ENCODE measurements at places on chromosomes 6 and 20.
A peak's percentile ranks its signal among the peaks of the same experiment; 100 is the strongest.

GRCh38 chr6:14001329-14002012, 76.7 kb downstream of the RNF182 start:
- DNase-seq, result no peak

DNA sequence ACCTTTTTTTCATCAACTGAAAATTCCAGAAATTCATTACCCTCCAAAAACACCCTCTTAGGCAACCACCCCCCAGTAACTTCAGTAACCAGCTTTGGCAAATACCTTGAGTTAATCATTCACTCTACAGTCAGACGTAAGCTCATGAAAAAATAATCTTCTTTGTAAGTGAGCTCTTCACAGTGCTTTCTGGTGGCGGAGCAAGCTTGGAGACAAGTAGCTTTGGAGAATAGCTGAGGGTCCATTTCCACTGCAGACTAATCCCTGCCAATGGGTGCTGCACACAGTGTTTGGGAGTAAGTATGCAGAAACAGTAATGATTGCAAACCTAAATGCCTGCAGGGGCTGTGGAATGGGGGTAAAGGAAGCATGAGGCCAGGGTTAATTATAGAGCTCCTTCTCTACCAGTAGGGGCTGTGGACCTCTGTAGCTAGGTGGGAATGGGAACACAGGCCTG, 56.8 kb upstream of the HINT3 start:
- DNase-seq, result no peak

DNA sequence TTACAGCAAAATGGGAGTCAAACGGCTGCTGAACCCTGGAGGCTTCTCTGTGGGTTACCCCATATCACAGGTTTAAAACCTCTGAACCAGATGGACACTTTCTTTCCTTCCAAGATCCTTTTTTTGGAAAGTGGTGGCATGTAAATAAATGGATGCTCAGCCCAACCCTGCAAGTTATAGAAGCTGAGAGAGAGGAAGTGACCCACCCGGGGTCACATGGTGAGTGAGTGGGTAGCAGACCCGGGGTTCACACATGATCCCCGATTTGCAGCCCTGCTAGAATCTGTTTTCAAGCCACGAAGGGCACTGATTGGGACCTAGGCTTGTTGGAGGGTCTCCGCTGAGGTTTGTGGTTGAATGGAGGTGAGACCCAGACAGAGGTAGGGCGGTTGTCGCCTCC, 32.0 kb downstream of the SIRPA start:
- no peak for DNase-seq

DNA sequence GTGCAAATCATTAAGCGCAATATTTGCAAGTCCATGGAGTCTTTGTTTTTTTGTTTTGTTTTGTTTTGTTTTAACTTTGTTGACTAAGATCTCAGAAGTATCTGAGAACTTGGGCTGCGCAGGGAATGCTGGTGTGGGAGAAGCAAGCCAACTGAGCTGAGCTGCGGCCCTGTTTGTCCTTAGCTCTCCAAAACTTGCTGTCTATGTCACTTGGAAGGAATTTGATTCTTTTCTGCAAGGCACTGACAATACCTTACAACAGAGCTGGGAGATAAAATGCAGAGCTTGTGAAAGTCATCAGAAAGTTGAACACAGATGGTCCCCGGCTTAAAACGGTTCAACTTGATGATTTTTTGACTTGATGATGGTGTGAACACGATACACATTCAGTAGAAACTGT, 5.4 kb downstream of the SLC22A23 start:
- no peak for DNase-seq

DNA sequence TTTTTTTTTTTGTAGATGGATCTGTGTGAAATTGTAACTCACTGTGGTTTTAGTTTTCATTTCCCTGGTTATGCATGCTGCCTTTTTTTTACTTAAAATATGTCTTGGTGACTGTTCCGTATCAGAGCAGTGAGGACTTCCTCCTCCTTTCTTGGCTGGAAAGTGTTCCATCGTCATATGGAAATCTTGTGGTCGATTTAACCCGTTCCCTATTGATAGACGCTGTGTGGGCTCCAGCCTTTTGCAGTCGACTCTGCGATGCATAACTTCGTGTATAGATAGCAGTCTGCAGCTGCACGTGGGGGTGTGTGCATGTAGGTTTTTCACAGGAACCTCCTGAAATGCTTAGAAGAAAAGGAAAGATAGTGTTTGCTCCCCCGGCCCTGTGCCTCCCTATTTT, 28.1 kb upstream of the PNPLA1 start:
- DNase-seq, result no peak

DNA sequence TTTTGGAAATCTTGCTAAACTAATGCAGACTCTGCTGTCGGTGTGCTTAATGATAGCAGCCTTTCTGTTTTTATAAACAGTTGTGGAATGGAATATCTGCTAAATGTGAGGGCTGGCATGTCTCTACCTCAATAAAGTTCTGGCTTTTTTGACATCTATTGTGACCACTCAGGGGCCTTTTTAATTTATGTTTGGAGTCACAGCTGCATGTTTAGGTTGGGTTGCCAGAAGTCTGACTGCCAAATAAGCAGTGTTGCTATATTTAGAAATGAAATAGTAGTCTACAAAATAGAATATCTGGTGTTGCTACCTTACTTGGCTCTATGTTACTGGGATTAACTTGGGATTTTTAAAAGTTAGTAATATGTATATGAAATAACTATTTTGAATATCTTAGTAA, 125.1 kb upstream of the LOC128125822 start:
- DNase-seq, result no peak

DNA sequence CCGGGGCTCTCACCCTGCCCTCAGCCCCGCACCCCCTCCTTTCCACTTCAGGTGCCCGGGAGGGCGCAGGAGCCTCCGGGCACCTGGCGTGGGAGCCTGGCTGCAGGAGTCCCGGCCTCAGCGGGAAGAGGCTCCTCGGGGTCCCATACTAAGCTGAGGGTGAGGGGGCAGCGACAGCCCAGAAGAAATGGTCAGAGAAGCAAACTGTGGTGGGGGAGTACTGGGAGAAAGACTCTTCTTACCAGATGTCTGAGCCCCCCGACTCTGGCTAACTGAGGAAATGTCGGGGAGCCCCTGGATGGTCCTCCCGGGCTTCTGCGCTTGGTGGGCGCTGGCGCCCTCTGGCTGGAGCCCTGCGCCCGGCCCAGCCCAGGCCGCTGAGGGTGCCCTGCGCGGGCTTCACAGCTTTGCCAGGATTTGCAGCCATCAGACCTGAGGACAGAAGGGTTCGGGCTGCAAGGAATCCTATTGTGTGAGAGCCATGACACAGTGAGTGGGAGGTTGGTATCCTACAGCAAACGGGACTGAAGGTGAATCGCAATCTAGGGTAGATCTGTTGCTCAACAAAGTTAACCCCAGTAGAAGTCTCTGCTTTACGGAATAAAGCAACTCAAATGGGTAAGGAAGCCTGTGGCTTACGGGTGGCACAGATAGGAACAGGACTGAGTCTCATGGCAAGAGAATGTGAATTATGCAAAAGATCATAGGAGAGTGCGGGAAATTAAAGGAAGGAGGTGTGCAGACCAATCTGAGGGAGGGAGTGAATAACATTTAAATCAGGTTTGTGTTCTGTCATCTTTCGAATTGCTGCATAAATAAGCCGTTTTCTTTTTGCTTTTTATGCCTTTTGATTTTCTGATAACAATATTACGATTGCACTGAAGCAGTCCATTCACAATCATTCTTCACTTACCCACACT, 639 bp upstream of the RCAN2 start:
- peak; percentile 51 for DNase-seq

DNA sequence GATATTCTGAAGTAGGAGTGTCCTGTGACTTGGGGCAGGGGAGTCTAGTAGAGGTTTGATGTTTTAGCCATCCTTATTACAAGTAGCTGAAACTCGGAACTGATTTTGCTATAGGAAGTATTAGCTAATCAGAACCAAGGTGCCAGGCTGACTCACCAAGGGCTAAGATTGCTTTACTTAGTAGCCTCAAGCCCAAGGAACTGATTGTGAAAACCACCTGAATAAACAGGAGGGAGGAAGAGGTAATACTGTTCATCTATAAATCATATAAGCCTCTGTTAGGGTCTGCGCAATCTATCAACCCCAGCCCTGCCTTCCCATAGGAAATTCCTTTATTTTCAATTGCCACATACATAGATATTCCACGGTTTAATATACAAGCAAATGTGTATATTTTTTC, 54.4 kb downstream of the GNAS start:
- DNase-seq, result no peak

- no peak for DNase-seq
Measured at GRCh38 chr6:78611102-78611620, 256.2 kb upstream of the IRAK1BP1 start.

DNA sequence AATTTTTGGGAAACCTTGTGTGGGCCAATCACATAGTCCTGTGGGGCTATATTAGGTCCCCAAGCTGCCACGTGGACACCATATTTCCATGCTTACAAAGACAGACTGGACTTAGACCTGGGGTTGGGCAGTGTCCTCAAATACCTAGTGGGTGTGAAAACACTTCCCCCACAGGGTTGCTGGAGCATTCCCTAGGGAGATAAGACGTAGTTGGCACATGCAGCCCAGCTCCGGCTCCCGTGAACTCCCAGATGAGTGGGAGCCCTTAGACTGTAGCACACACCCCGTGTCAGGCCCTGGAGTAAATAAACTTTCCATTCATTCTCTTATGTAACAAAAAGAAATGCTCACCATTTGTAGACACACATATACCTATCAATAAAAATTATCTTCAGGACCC, 14.2 kb downstream of the KCNG1 start:
- DNase-seq, result no peak

GRCh38 chr20:45248609-45249008, 5.8 kb downstream of the SLPI start:
- DNase-seq, result no peak

DNA sequence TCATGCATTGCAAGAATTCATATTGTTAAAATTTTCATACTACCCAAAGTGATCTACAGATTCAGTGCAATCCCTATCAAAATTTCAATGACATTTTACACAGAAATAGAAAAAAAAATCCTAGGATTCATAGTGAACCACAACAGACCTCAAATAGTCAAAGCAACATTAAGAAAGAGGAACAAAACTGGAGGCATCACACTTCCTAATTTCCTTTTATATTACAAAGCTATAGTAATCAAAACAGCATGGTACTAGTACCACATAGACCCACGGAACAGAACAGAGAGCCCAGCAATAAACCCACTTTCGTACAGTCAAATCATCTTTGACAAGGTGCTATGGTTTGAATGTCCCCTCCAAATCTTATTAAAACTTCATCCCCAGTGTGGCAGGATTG, 39.7 kb downstream of the NTSR1 start:
- no peak for DNase-seq

DNA sequence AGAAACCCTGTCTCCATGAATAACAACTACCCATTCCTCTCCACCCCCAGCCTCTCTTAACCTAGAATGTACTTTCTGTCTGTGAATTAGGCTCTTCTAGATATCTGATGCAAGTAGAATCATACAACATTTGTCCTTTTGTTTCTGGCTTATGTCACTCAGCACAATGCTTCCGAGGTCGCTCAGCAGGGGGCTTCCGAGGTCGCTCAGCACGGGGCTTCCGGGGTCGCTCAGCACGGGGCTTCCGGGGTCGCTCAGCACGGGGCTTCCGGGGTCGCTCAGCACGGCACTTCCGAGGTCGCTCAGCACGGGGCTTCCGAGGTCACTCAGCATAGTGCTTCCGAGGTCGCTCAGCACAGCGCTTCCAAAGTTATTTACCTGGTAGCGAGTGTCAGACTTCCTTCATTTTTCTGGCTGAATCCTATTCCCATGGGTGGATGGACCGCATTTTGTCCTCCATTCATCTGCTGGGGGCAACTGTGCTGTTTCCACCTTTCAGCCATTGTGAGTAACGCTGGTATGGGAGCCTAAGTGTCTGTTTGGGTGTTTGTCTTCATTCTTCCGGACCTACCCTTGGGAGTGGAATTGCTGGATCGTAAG, 31.0 kb upstream of the BHLHE23 start:
- DNase-seq, result no peak

DNA sequence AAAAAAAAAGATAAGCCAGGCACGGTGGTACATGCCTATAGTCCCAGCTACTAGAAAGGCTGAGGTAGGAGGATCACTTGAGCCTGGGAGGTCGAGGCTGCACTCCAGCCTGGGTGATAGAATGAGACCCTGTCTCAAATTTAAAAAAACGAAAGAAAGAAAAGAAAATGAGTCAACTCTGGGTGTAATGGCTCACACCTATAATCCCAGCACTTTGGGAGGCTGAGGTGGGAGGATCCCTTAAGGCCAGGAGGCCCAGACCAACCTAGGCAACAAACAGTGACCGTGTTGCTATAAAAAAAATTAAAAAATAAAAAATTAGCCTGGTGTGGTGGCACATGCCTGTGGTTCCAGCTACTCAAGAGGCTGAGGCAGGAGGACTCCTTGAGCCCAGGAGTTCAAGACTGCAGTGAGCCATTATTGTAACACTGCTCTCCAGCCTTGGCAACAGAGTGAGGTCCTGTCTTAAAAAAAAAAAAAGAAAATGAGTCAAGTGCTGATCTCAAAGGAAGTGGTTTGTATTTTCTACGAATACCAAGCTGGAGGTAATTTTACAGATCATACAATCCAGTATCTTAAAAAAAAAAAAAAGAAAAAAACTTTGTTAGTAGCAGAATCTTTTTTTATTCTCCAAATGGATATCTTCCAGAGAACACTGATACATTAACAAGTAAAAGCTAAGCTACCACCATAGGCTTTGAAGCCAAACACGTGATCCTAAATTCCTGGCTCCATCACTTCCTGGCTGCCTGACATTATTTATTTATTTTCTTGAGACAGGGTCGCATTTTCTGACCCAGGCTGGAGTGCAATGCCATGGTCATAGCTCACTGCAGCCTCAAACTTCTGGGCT, 5.7 kb downstream of the COMMD7 start:
- no peak for DNase-seq

GRCh38 chr6:37283671-37284151, 25.8 kb upstream of the TMEM217 start:
- DNase-seq, result no peak

DNA sequence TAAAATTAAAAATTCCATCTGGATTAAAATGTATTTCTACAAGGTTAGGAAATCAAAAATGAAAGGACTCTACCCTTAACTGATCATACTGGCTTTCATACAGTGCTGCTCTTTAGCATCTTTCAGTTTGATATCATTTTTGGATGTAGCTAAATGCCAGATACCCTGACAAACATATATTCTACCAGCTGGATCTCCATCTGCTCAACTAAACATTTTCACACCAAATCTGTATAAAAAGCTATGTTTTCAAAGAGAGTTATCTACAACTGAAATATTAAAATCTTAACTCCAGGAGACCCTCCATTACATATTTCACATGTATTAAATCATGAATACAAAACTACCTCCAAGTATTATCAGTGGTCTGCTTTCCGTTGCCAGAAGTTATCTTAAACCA, 95.7 kb downstream of the EPHA7 start:
- DNase-seq, result no peak
